NCI-H446 treated with DMSO at 0.1 percent for 48 hours (cell line): ENCODE measurements at places on chromosomes 1 and 21.

- no peak for DNase-seq
Measured at GRCh38 chr1:152448095-152448494, 34.0 kb upstream of the CRNN start.

DNA sequence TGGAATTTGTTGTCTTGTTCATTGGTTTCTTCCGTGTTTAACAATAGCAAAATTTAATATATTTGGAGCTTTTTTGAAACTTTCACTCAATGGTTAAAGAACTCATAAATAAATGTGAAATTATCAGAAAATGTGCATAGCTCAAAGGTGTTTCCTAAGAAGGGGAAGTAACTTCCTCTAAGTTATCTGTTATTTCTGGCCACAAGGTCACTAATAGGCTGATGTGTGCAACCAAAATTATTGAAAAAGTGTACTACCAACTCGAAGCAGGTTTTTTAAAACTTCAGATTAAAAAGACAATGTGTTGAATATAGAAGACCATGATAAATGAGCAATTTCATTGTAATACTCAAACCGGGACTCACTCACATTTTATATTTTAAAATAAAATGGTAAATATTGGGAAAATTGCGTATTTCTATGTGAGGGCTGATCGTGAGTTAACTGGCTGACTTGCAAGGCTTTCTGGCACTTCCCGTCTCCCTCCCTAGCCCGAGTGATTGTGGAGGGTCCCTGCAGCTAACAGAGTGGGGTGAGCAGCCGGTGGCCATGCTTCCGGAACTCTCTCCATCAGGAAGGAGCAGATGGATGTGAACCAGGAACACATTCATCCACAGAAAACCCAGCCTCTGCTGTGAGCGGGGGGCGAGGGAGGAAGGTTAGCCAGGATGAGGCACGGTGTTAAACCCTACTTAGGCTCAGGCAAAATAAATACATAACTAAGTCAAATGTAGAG is 96.9 kb downstream of the ERG start:
- no peak for DNase-seq

DNA sequence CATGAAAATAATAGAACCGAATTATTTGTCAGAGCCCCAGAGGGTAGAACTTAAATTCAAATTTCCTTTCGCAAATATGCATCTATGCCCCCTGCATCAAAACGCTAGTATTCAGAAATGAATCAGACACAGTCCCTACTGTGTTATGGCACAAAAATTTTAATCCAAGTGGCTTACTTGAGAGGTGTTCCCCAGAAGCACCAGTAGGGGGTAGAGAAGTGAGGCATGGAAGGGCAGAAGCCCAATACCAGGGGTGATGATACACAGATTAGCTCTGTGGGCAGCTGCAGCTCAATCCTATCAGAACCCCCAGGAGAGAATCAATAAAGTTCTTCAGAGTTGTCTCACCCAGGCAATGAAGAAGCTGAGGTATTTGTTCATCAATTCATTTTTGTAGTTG is 342.2 kb downstream of the OMA1 start:
- DNase-seq = no peak

DNA sequence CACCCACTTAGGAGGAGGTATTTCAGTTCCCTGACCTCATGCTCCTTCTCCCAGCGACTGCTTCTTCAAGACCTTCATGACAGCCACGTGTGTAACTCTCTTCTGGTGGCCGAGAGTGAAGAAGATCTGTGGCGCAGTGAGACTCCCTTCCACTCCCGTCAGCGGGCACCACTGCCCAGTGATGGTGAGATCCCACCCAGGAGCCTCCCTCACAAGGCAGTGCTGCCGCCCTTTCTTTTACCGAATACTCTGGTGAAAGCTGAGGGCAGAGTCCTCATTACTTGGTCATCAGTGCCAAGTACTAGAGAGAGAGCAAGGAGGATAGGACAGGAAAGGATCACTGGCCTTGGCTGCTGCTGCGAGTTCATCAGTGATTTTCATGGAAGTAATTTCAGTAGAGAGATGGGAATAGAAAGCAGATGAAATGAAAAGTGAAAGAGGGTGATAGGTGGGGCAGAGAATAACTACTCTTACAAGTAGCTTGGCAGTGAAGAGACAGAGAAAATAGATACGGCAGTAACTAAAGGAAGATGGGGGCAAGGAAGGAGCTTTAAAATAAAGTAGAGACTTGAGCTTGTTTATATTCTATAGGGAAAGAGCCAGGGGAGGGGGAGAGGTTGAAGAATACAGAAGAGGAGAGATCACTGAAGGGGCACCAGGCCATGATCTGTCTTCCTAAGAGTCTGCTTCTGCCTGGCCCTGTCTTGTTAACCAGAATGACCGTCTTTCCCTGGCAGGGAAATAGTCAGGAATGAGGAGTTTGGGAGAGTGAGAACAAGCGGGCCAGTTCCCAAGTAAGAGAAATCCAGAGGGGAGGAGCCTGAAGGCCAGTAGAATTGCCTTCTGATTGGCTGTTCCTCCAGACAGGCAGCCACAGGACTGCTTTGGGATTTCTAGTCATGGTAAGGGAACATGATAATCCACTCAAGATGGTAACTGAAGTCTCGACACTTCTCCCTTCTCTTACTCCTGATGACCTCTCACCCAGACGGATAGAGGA is 18.3 kb downstream of the HYI start:
- no peak for DNase-seq

- no peak for DNase-seq
Measured at GRCh38 chr1:47766832-47767740, 230.1 kb downstream of the TRABD2B start.

- DNase-seq = no peak
Measured at GRCh38 chr1:41713141-41713540, 205.6 kb downstream of the HIVEP3 start.

GRCh38 chr21:41774467-41775148 is 7.8 kb upstream of the RIPK4 start:
- no peak for DNase-seq

DNA sequence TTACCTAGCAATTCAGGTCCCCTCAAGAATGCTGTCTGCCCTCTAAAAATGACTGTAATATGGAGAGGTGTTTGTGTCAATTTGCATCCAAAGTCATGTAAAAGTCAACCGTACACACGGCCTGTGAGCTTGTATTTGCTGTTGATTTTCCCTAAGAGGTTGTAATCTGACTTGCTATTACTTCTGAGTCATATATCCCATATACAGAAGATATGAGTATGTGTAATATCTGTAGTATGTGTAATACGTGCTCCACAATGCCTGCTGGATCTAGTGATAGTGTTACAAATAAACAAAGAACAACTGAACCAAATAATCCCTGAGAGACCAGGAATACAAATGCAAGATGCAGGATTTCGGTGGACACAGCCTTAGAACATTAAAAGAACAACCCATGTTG is 1.4 kb upstream of the KCNJ6 start:
- DNase-seq = no peak

- DNase-seq = no peak
Measured at GRCh38 chr1:109598655-109599054, 20.8 kb downstream of the GNAT2 start.

- DNase-seq = no peak
Measured at GRCh38 chr1:171833091-171833825, 8.0 kb upstream of the DNM3 start.

DNA sequence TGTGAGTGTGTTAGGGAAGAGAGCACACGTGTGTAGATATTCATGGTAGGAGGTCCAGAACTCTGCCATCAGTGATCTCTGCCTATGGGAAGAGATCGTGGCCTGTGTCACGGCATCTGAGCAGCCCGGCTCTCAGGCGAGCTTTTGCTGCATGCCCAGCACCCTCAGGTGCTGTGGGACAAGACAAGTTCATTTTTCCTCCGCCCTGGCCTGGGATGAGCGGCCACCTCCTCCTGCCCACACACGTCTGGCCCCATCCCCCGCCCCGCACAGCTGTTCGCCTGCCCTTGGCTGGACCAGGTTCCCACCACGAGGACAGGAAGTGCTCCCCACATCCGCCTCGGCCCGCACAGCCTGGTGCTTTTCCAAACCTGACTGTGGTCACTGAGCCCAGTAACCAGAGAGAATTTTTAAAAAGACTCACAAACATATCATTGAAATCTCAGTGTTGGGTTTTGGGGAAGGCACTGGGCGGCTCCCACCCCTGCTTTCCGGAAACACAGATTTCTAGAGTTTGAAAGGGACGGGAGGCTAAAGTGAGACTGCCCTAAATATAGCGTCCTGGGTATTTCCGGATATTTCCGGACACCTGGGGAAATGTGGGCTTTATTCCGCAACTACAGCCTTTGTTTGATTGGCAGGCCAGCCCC is 18.0 kb downstream of the BMP8A start:
- DNase-seq = no peak

DNA sequence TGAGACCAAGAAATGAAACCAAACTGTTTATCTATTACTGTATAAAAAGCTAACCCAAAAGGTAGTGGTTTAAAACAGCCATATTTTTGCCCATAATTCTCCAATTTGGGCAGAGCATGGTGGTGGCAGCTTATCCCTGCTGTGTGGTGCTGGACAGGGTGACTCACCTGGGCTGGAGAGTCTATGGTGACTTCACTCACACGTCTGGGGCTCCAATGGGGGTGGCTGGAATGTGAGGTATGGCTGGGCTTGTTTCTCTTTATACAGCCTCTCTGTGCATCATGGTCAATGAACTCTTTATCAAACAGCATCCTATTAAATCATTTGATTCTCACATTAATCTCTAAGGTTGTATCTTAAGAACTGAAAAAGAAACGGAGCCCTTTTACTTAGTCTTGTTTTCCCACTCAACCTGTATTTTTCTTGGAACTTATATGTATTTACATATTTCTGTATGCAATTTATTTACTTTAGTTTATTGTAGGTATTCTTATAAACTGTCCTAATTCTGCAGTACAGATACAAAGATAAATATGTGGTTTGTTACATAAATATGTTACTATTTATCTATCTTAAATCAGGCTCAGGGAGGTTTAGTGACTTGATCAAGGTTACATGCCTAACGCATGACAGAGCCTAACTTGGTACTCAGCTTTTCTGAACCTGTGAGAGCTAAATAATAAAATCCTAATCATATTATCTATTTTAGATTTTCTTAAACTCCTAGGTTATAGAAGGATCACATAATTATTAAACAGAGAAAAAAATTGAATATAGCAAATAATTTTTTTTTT is 37.5 kb upstream of the WLS start:
- no peak for DNase-seq

- no peak for DNase-seq
Measured at GRCh38 chr21:41726058-41726558, 40.7 kb downstream of the RIPK4 start.

GRCh38 chr1:160768295-160768657 is 27.7 kb upstream of the LY9 start:
- DNase-seq = no peak

DNA sequence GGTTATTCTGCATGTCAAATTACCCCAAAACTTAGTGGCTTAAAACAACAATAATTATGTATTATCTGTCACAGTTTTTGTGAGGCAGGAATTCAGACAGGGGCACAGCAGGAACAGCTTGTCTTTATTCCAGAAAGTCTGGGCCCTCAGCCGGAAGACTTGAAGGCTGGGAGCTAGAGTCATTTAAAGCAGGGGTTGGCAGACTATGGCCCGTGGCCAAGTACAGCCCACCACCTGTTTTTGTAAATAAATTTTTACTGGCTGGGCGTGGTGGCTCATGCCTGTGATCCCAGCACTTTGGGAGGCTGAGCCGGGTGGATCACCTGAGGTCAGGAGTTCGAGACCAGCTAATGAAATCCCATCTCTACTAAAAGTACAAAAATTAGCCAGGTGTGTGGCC is 39.6 kb upstream of the KDM4A start:
- DNase-seq = no peak

GRCh38 chr1:92123868-92124267 is 43.7 kb downstream of the BTBD8 start:
- no peak for DNase-seq

DNA sequence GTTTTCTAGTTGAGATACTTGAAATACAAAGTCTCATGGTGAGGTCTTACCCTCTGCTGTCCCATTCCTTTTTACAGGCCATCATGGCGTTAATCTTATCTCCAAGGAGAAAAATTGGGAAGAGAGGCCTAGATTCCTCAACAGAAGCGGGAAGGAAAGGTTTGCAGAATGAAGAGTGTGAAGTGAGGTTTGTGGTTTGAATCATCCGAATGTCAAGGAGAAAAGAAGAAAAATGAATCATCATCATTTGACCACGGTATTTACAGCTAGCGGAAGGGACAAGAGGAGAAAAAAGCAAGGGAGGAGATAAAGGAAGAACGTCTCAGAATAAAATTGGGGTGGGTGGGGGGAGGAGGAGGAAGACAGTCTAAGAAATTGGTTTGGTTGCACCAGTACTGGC is 935 bp upstream of the COG2 start:
- DNase-seq = no peak

DNA sequence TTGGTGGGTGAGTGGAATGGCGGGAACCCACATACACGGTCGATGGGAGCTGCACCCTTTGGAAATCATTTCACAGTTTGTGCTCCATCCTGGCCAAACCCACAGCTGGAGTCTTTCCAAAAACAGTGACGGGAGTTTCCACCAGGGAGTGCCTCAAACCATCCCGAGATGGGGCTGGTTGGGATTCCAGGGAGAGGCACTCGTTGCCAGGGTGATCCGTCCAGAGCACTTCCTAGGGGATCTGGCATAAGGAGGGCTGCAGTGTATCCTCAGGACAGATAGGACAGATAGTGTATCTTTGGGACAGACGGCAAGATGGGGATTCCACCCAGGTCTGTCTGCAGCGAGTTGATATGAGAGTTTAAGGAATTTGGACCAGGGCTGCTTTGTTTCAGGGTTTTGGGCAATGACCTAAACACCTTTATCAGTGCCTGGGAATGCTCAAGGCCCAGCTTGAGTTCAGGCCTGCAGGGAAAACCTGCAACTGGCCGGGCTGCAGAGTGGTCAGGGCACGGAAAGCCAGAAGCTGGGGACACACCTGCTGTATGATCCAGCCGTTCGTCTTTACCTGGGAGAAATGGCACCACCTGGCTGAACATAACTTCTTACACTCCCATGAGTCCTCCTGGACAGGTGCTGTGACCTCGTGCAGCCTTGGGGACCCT is 3.4 kb upstream of the POFUT2 start:
- DNase-seq = no peak

- no peak for DNase-seq
Measured at GRCh38 chr1:178688244-178688643, 36.8 kb upstream of the RALGPS2 start.

- DNase-seq = peak; percentile 40
Measured at GRCh38 chr21:45541221-45542039, 810 bp downstream of the SLC19A1 start.

GRCh38 chr1:213830371-213830770 is 157.4 kb upstream of the PROX1 start:
- DNase-seq = no peak

GRCh38 chr1:2801535-2802291 is at the start of gene TTC34:
TSS of gene TTC34 (minus strand) at chr1:2801693. CDS start at chr1:2800827, 866 bp downstream.
- no peak for DNase-seq

DNA sequence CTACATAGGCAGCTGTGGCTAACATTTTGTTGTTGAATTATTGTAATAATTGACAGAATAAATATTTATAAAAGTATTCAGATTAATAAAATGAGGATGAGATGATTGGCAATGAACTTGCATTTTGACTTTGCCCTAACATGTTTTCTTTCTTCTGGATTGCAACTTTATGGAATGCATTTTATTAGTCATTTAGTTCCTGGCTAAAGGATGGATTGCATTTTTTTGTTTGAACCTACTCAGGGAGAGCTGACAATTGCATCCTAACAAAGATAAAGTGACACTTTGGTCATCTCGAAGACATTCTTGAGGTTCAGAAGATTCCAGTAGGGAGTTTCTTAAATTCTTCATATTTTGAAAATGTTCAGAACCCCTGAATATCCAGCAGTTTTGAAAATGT is 37.5 kb downstream of the PGM1 start:
- DNase-seq = no peak

- DNase-seq = peak; percentile 43
Measured at GRCh38 chr1:58780411-58780810, 3.4 kb downstream of the JUN start.
